ENCODE measurements at places on chromosomes 3 and 15.

DNA sequence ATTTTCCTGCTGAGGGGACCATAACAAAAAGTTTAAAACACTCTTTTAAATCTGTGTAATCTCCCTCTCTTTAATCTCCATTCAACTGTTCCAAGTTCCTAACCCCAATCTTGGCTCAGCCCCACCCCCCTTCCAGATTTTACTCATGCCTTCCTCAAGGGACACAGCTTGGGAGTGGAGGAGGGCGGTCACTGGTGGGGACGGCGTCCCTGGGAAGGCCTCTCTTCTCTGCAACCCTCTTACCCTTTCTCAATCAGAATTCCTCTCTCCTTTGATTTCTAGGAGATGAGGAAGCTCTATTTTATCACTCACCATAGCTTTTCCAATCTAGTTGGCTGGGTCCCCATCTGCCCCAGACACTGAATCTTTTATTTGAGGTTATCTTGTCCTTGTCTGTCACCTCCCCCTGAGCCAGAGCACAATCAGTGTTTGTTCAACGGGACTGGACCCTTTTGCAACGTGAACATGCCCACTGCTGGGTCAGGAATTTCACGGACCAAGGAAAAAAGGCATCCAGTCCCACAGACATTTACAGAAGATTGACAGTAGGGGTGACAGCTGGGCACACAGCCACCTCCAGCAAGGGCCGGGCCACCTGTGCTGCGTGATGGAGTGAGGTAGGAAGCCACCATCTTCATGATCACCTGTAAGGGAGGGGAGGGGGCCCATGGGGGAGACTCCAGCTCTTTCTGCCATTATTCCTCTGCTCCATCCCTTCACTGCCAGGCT is 84.0 kb upstream of the HERC1 start:
- DNase-seq: no peak

DNA sequence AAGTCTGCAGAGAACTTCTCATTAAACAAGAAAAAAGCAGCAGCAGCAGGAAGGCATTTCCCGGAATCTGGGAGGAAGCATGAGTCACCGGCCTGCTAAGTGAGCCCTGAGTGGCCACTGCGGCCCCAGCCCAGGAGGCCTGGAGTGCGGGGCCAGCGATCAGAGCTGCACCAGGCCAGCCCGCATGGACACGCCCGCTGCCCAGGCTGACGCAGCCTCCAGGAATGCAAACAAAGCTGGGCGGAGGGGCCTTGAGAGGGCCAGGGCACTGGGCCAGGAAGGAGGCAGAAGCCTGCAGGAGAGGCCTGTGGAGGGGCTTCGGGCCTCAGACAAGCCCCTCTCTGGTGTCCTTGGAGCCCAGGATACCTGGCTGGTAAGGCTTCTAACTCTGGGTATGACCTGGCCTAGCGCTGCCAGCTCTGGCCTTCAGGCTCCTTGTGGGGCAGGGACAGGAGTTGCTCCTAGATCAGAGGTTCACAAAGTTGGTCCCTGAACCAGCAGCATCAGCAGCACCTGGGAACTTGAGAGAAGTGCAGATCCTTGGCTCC is 101.2 kb downstream of the SMAD6 start:
- DNase-seq: no peak

DNA sequence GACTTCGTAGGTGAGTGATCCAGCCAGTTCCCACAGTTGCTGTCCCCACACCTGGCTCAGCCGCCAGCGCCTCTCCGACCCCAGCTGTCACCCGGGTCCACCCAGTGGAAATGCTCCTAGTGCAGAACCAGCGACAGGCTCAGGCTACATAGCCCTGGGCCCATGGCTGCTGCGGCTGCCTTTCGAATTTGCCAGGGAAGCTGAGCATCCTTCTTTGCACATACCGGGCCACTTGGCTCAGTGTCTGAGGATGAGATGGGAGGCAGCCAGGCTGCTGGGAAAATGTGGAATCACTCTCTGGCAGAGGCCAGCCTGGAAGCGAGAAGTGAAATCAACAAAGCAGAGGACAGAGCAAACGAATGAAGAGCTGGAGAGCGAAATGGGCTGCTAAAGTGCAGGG is 80.1 kb downstream of the ST8SIA2 start:
- no peak for DNase-seq

- no peak for DNase-seq
Measured at GRCh38 chr15:52193791-52194190, 2.6 kb upstream of the GNB5 start.

GRCh38 chr3:62132027-62132602 is 241.2 kb downstream of the FEZF2 start:
- DNase-seq: no peak

DNA sequence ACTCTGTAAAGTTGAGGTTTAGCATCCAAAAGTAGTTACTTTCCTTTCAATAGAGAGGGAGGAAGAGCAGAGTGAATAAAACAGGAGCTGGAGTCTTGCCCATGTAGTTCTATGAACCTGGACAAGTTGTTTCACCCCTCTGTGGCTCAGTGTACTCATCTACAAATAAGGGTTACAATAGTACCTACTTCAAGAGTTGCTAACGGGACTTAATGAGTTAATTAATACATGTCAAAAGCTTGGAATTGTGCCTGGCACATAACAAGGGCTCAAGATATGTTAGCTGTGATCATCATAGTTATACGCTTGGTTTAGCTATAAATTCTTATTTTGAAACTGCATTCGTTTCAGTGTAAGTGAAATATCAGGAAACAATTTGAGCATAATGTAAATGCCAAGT is 388.5 kb upstream of the THBS1 start:
- DNase-seq: no peak

GRCh38 chr3:34504775-34505174 is 706.3 kb downstream of the PDCD6IP start:
- DNase-seq: no peak

GRCh38 chr3:138775254-138775595 is 59.5 kb downstream of the PIK3CB start:
- no peak for DNase-seq

GRCh38 chr15:70486451-70487386 is 276.6 kb downstream of the UACA start:
- DNase-seq: no peak

DNA sequence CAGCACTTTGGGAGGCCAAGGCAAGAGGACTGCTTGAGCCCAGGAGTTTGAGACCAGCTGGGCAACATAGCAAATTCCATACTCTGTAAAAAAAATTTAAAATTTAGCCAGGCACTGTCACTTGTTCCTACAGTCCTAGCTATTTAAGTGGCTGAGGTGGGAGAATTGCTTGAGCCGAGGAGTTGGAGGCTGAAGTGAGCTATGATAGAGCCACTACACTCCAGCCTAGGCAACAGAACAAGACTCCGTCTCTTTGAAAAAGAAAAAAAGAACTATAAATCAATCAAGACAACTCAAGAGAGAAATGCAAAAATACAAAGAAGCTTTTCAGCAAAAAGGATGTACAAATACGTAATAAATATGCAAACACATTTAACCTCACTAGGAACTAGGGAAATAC is 78.8 kb downstream of the TJP1 start:
- DNase-seq: no peak

- DNase-seq: no peak
Measured at GRCh38 chr3:17946619-17947018, 204.2 kb upstream of the TBC1D5 start.

DNA sequence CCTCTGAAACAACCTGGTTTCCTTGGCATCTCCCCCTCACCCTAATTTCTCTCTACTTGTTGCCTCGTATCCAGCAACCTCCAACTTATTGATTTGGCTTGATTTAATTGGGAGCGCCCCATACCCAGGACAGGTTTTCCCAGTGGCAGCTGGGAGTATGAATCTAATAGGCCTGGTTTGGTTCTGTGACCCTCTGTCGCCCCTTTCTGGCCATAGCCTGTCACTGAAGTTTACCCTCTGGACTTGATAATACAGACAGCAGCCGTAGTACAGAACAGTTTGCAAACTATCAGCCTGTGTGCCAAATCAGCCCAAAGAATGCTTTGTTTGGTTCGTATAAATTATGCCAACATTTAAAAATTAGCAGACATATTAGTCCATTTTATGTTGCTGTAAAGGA is 525.1 kb upstream of the GOLIM4 start:
- no peak for DNase-seq

DNA sequence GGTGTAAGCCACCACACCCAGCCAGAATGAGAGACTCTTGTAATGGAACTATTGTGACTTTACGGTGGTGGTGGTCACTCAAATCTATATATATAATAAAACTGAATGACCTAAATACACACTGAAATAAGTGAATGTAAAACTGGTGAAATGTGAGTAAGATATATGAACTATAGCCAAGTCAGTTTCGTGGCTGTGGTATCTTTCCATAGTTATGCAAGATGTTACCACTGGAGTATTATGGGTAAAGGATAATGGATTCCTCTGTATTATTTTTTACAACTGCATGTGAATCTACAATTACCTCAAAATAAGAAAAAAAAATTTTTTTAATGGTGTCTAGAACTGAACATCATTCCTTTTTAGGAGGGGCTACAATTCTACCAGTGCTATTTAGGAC is 21.9 kb downstream of the PIK3CB start:
- DNase-seq: no peak

DNA sequence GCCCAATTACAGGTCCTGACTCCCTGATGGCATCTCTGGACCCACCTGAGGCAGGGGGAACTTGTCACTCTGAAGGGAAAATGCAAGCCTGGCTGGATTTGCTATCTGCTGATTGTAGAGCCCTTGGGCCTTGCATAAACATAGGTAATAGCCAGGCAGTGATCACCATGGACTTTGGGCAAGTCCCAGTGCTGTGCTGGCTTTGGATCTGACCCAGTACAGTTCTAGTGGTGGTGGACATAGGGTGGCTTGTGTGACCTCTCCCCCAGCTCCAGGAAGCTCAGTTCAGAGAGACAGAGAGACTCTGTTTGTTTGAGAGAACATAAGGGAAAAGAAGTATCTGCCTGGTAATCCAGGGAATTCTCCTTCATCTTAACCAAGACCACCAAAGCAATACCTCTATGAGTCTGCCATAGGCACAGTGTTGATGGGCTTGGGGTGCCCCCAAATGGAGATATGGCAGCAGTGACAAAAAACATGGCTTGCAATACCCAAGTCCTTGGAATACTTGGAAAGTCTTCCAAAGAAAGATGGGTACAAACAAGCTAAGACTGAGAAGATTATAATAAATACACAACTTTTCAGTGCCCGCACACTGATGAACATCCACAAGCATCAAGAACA is 348.5 kb downstream of the PYDC2 start:
- no peak for DNase-seq

DNA sequence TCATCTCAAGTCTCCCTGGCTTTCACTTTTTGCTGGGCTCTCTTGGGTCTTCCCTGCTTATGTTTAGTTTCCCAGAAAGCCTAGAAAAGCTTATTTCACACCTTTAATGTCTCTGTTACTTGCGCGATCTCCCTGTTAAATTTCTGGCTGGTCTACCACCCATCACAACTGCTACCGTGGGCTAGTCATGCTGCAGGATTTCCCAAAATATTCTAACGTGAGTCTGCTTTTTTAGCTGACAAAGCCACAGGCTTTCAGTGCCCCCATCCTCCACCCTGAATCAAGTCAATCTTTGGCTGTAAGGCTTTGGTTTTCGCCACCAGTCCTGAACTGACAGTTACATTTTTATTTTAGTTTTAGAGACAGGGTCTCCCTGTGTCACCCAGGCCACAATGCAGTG is 74.1 kb downstream of the SUMF1 start:
- DNase-seq: no peak

GRCh38 chr3:61803983-61804382 is 242.6 kb downstream of the PTPRG start:
- DNase-seq: no peak

- no peak for DNase-seq
Measured at GRCh38 chr3:86147119-86147518, 843.8 kb downstream of the VGLL3 start.

GRCh38 chr3:160951642-160952487 is 153.3 kb downstream of the B3GALNT1 start:
- DNase-seq: no peak

DNA sequence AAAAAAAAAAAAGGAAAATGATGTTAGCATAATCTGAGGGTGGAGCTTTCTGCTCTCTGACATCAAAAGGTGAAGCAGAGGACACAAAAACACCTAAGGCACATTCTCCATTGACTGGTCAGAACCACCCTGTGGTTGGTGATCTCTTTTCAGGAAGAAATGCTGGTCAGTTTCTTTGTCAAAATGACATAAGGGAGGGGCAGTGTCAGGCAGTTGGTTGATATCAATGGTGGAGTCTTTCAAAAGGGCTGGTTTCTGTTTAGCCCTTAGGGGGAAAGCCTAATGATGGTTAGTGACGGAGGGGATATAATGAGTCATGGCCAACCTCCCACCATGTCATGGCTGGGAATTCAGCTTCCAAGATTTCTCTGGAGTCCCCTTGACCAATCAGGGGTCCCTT is 185.9 kb upstream of the GBE1 start:
- DNase-seq: no peak

- no peak for DNase-seq
Measured at GRCh38 chr3:161552984-161553560, 56.5 kb downstream of the OTOL1 start.

DNA sequence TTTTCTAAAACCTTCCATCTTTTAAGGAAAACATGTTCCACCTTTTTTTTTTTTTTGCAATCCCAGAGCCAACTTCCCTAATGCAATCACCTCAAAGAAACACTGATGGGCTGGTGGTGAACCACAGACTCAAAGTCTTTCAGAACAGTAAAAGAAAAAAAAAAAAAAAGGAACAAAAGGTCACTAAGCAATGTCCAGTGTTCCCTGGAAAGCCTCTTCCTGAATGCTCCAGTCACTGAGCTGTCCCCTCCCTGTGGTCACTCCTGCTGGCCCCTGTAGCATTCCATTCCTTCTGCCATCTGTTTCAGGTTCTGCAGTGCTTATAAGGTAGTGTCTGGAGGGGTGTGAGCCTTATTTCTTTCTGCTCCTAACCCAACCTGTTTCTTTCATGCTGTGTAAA is 53.3 kb downstream of the AAGAB start:
- DNase-seq: no peak

DNA sequence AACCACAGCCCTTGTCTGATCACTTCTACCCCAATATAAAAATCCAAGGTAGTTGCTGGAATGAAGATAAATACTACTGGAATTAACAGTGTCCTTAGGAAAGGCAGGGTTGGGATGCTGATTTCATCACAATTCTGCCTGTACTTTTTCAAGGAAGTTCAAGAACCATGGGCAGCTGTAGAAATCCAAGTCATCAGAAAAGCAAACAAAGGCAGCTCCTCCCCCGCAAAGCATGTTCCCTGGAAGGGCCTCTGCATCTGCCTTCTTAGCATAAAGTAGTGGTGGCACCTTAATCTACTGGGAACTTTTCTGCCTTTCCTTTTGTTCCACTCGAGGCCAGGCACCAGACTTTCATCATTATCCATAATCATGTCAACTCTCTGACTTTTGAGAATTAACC is 54.4 kb downstream of the ERC2 start:
- DNase-seq: no peak
